ENCODE measurements at places on chromosomes 7 and 10.
A peak's percentile ranks its signal among the peaks of the same experiment; 100 is the strongest.

- no peak for DNase-seq
These were observed 308.4 kb downstream of the FGFR2 start for GRCh38 chr10:121289800-121290199.

- DNase-seq: no peak
These were observed 69.8 kb upstream of the SEMA3A start for GRCh38 chr7:84264396-84264795.

- DNase-seq: no peak
These were observed 5.2 kb downstream of the MTG1 start for GRCh38 chr10:133399123-133399601.

DNA sequence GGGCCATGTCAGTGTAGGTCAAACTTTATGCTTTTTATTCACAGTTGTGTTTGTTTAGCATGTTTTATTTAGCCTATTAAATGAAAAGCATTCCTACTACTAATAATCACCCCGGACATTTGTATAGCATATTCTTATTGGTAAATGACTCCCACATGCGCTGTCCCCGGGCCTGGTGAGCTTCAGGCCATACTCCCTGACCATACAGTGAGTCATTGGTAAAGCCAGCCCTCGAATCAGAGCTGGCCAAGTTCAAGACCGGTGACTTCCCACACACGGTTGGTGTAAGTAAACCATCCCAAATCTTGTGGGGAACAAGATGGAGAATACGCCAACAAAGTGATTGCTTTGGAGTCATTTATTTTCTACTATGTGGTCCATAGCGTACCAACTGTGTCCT lies 238.7 kb upstream of the TCF7L2 start:
- DNase-seq: no peak

DNA sequence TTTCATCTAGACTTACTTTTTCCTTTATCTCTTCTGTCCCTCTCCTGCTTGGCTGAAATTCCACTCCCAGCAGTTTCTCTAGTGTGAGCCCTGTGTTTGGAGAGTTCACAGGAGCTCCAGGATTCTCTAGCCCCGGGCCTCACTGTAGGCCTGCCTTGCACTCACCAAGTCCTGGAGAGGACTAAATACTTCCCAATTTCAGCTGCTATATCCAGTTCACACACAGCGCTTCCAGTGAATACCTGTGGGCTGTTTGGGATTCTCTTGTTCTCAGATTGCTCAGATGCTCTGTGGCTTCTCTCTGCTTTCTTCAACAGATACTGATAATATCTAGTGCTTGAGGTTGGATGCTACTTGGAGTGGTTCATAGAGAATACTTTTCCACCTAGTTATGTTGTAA lies 46.0 kb downstream of the MINPP1 start:
- no peak for DNase-seq

GRCh38 chr10:1829712-1830111 lies 92.4 kb upstream of the ADARB2 start:
- DNase-seq: no peak

GRCh38 chr7:151057506-151057988 lies at the start of gene CDK5:
Gene CDK5 (minus strand): TSS chr7:151057897. CDS start chr7:151057848, 49 bp downstream.
- no peak for DNase-seq

DNA sequence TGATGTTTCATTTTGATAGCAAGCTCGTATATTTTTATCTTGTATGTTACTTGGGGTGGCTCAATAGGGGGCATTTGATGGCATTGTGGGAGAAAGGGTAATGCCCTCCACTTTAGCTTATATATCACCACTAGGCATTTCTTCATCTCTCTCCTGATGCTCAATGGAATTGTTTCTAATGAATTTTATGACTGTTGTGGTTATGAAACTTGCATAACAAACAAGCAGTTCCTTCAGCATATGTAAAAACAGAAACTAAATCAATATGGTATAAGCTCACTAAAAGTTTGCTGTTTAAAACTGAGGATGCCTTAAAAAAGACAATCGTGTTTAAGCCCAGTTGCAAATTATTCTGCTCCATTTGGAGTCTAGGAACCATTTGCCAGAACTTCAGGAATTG lies 75.5 kb downstream of the CDK14 start:
- peak; percentile 16 for DNase-seq

GRCh38 chr7:157565981-157566630 lies 229.3 kb downstream of the DNAJB6 start:
- DNase-seq: no peak

DNA sequence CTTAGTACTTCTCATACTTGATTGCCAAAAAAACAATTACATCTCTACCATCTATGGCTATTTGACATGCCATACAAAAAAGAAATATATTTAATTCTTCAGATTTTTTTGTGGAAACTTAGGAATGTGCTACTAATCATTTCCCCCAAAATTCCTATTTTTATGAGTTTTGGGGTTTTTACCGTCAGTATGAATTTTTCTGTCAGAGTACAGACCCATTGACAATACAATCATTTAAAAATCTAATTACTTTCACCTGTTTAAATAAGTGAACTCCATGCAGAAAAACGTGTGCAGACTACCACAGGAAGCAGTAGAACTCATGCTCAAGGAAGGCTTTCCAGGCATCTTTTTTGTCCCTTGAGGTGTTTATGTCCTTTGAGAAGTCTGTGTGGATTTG lies 48.8 kb upstream of the FOXP2 start:
- DNase-seq: no peak

DNA sequence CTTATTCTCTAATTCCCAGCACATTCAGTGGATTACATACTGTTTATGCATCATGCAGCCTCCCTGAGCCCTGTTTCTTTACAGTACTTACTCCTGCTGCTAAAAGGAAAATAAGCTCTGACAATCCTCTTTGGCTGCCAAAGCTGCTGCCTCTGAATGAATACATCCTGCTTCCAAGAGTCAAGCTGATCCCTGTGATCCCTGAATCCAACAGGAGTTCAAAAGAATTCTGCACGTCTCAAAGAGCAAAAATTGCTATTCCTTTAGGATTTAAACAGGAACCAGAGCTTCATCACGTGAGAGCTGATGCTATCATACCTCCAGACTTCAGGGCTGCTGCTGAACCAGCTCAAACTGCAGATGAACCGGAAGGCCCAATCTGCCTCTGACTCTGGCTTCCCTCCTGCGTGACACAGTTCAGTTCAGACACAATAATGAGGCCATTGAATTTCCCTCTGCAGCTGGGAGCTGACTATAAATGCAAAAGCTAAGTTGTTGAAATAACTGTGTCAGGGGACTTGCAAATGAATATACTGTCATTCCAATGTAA lies 851.0 kb upstream of the PHF14 start:
- no peak for DNase-seq

GRCh38 chr10:3747984-3748383 lies 37.0 kb downstream of the KLF6 start:
- DNase-seq: no peak

- peak; percentile 3 for DNase-seq
These were observed 988 bp upstream of the EN2 start for GRCh38 chr7:155456738-155457543.

GRCh38 chr10:48576501-48576900 lies 28.4 kb downstream of the ARHGAP22 start:
- no peak for DNase-seq

DNA sequence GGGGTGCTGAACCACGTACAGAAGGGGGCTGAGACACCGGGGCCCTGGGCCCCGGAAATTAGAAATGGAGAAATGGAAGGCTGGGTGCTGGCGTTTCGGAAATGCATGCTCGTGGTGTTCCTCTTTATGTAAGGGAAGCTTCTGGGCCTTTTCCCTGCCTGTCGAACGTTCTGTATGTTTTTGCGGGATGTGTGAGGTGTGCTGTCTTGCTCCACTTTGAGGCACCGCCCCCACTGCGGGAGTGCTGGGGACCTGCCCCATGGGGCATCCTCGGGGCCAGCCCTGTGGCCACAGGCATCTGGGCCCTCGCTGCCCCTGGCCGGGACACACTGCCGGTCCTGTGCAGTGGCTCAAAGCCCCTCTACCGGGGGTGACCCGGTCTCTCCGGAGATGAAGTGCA lies 1.7 kb upstream of the VENTX start:
- DNase-seq: no peak

- DNase-seq: no peak
These were observed 52.7 kb downstream of the GDI2 start for GRCh38 chr10:5760515-5760914.

DNA sequence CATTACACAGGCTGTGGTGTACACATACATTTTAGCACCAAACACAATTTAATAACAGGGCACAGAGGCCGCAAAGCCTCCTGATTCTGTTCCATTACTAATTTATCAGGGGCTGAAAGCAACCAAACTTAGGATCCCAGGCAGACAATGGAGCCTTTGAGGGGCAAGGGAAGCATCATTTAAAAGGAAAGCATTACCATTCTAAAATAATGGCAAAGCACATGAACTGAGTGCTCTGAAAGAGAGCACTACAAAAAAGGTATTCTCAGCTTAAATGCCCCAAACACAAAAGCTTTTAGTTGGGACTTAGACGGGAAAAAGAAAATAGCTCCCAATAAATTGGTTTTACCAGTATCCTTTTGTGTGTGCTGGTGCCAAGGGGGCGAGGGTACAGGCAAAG lies 282.0 kb upstream of the ETV1 start:
- no peak for DNase-seq

GRCh38 chr7:147406521-147407135 lies 1183.9 kb upstream of the C7orf33 start:
- no peak for DNase-seq

DNA sequence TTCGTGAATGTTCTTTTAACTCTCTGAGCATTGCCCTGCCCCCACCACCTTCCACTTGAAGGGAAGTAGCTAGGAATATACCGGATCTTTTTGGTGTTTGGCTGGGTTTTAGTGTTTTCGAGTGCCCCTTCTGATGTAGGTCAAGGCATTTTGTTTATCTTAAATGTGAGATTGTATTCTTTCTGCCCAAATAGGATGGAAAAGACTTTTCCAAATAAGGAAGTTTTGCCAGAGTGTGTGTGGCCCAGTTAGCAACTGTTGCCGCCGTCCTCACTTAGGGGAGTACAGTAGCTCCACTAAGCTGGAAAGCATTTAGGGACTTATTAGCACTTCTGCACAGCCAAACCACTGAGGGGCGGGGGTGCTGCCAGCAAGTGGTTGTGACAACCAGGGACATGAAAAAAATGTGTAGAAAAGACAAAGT lies 29.8 kb upstream of the VCL start:
- no peak for DNase-seq

GRCh38 chr10:103204353-103205255 lies 11.5 kb upstream of the NT5C2 start:
- DNase-seq: no peak

DNA sequence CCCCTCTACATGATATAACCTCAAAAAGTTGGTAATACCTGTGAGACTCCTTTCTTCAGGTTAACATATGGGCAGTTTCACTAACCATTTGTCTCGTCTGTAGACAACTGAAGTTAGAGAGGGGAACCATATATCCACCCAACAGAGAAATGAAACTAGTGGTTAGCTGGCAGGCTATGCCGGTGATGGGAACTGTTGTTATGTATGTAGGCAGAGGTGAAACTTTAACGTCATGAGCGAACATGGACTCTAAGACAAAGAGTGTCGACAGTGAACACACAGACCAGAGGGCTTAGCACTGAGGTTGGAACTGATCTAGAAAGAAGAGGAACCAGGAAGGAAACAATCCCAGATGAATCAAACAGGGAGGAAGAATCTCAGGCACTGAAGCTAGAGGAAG lies 112.4 kb downstream of the ELMO1 start:
- DNase-seq: no peak

- no peak for DNase-seq
These were observed 4.1 kb downstream of the ABLIM1 start for GRCh38 chr10:114653926-114654325.

Measured in GM04504 (cell line).